Posterior vena cava (tissue), 2 donors: ENCODE measurements at places on chromosomes 2 and 18. TPM values are rescaled to one million over a fixed set of nuclear protein-coding genes. Genes with fewer than 3 reads are reported as not detected.

IWS1 gene
- 35.4 TPM for total RNA-seq

KCNJ13 gene
- total RNA-seq: not detected

SLC11A1 gene
- total RNA-seq: 28.8 TPM

LAMA3 gene
- total RNA-seq: 38.6 TPM

FAM228A gene
- 2.2 TPM for total RNA-seq

KLHL29 gene
- total RNA-seq: 9.9 TPM

RNF152 gene
- total RNA-seq: 13.5 TPM

HJURP gene
- 0.42 TPM for total RNA-seq

CSRNP3 gene
- total RNA-seq: 3.1 TPM
